EH (cell line): ENCODE measurements at places on chromosomes 16 and 17.

DNA sequence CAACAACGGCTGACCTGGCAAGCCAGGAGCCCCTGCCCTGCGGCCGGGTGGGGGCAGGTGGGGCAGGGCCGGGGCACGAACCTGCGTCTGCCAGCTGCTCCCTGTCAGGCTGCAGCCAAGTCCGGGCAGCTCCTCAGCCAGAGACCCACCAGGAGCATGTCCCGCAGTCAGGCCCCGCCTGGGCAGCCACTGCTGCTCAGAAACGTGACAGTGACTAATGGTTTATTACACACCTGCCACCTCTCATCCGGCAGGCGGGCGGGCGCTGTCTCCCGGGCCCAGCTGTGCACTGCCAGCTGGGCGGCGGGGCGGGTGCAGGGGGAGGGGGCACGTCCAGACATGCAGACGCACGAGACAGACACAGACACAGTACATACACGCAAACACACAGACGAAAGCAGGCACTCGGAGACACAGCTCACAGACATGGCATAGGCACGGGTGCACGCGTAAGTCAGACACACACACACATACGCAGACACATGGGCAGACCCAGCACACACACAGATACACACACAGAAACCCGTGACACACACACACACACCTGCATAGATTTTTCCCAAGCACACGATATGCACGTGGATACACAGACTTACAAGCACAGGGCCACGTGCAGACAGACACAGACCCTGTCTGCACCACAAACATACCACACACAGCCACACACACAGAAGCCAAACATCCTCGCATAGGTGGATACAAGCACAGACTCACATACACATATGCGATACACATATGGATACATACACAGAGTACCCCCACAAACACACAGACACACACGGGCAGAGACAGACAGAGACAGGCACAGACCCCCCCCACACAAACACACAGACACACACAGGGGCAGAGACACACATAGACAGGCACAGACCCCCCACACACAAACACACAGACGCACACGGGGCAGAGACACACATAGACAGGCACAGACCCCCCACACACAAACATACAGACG is 248.3 kb upstream of the CIBAR2 start:
- no peak for DNase-seq

- DNase-seq: peak; percentile 70
Observed at GRCh38 chr16:72590151-72590937, 418.4 kb upstream of the PMFBP1 start.

DNA sequence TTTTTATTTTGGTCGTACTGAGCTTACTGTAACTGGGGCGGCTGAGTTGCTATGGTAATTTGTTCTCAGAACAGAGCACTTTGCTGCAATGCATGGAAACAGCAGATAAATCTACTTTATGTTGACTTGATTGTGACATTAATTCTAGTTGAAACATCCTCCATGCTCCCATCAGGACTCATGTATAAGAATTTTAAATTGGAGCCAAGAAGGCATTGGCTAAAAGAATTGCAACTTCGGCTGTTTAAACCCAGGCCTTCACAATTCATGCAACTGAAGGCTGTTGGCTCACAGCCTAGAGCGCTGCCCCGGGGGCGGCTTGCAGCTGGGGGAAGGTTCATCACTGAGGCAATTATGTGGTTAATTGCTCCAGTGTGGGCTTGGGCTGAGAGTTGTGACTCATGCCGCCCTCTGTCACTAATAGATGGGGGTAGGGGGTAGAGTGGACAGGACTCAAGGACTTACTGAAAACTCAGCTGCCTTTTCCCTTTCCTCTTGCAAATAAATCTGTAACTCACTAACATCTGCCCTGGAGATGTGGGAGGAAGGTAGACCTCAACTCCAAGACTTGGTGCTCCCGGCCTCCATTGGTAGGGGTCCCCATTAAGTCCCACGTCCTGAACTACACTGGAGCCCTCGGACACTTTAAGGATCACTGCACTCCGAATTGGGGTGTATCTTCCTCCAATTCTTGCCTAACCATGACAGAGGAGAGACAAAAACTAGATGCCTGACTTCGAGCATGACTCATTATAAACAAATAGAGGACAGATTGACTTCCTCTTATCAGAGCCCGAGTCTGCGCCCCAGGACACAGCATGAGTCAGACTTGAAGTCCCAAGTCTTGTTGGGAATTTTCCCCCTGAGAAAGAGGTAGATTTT is 37.5 kb downstream of the ERCC4 start:
- peak; percentile 97 for DNase-seq

- no peak for DNase-seq
Observed at GRCh38 chr16:89013111-89013510, 36.1 kb upstream of the CBFA2T3 start.

DNA sequence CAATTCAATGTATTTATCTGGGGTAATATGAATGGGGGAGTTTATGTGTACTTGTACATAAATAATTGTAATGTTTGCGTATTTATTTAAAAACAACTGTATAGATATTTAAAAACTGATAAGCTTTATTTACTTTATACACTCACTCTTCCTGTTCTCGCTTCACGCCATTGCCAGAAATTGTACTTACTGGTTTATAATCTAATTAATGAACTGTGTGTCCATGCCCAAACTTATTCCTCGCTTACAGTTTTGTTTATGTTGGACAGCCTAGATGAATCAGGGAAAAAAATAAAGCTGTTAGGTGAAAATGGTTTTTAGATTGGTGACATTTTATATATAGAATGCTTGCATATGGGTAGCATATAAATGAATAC is 30.8 kb downstream of the AATF start:
- DNase-seq: no peak

DNA sequence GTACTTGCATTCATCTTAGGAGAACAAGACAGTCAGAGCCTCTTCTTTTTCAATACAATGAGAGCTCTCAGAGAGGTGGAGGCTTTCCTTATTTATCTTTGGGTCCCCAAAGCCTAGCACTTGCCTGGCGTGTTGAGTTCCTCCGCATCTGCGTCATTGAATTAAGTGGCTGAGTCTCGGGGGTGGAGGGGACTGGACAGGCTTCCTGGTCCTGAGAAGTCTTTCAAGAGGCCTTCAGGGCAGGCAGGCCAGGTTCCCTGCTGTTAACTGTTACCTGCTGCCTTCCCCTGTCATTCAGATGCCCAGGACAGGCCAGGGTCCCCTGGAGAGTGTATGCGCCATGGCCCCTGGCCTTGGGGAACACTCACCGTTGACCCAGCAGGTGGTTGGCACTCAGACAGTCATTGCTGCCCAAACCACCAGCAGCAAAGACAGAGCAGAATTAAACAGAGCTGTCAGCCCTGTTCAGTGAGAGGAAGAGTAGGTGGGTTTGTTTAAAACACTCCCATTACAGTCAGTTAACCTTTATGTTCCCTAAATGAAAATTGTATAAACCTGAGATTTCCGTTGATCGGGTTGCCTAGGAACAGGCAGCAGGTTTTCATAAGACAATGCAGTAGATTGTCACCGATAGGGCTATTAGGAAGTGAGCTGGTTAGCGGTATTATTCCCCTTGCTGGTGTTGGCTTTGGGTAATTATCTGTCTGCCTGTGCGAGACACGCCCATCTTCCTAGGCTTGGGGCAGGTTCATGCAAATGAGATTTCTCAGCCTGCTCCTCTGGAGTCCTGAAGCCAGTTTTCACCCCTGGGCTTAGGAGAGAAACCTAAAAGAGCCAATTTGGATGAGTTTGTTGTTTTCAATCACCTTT is 132.7 kb downstream of the CCDC182 start:
- no peak for DNase-seq

DNA sequence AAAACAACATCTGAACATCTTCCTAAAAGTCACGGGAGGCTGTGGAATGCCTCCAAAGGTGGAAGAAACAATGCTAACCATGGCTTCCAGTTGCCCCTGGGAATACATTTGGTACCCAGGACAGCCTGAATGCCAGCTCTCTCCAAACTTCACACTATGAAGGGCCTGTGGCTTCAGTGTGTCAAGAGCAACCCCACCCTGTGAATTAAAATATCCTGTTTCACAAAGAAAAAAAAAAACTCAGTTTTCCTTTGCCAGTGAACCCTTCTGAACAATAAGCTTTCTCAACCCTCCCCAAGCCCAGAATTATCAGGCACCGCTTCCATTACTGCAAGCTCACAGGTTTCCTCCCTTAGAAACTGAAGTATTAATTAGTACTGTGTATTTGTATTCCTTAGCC is 69.8 kb downstream of the SLC39A11 start:
- no peak for DNase-seq

GRCh38 chr16:28823291-28823872 is 583 bp downstream of the ATXN2L start:
- DNase-seq: no peak

DNA sequence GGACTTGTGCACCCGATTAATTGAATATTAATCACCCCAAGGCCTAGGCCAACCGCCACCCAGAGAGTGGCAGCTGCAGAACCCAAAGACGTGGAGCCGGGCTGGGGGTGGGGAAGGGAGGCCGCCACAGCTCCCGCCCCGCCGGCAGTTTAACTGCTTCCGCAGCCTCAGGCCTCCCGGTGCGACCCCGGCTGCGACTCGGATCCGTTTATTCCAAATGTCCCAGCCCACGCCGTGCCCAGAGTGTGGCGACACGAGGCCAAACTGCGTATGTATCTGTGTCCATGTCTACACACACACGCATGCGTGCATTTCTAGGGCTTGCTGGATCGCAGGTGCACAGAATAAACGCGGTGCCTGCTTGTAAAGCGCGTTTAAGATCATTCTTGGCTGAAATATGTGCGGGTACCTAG is 802 bp upstream of the TOB1 start:
- no peak for DNase-seq

GRCh38 chr16:49067776-49068175 is 213.9 kb downstream of the CBLN1 start:
- no peak for DNase-seq

- DNase-seq: no peak
Observed at GRCh38 chr16:680625-680945, 375 bp downstream of the STUB1 start.

- DNase-seq: no peak
Observed at GRCh38 chr16:53693320-53693719, 10.3 kb downstream of the RPGRIP1L start.

DNA sequence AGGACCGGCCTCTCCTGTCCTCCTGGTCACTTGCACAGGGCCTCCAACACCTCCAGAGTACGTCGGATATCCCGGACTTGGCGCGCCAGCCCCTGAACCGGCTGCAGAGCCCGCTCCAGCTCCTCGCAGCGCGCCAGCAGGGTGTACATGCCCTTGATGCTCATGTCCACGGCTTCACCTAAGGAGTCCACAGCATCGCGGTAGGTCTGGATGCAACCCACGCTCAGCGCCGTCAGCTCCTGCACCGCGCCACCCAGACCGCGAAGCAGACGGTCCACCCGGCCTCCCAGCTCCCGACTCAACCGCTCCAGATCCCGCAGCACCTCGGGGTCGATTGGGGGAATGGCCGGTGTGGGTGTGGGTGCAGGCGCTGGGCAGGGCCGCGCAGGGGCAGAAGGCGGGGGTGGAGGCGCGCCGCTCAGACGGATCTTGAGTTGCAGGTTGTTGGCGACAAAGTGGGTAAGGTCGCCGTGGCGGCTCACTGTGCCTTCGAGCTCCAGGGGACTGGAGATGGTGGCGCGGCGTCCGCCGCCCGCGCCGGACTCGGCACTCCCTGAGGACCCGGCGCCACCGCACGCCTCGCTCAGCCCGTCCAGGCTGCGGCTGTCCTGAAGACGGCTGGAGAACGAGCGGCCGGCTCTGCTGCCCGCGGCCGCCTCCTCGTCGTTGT is 804 bp downstream of the BORCS6 start:
- peak; percentile 26 for DNase-seq

DNA sequence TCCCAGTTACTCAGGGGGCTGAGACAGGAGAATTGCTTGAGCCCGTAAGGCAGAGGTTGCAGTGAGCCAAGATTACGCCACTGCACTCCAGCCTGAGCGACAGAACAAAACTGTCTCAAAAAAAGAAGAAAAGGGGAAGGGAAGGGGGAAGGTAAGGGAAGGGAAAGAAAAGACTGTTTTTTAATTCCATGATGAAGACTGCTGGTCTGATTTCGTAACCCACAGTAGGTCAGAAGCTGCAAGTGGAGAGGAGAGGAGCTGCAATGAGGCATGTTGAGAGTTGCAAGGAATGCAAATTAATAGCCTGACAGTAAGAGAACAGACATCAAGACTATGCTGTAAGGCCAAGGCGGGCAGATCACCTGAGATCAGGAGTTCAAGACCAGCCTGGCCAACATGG is 33.3 kb downstream of the HELZ start:
- peak; percentile 64 for DNase-seq

DNA sequence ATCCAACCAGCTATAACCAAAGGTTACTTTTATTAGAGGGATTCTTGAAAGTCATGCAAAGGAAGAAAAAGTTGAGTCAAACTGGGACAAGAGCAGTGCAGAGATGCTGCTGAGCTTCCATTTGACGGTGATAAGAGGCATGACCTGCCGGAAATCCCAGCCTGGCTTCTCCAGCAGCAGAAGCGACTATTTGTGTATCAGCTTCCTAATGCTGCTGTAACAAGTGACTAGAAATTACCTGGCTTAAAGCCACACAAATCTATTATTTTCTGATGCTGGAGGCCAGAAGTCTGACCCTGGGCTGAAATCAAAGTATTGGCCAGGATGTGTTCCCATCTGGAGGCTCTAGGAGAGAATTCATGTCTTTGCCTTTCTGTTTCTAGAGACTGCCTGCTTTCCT is 41.6 kb upstream of the CPPED1 start:
- no peak for DNase-seq

GRCh38 chr16:76899767-76900166 is 291.2 kb upstream of the MON1B start:
- DNase-seq: no peak

GRCh38 chr16:84648595-84649510 is 542 bp downstream of the KLHL36 start:
- DNase-seq: peak; percentile 15

DNA sequence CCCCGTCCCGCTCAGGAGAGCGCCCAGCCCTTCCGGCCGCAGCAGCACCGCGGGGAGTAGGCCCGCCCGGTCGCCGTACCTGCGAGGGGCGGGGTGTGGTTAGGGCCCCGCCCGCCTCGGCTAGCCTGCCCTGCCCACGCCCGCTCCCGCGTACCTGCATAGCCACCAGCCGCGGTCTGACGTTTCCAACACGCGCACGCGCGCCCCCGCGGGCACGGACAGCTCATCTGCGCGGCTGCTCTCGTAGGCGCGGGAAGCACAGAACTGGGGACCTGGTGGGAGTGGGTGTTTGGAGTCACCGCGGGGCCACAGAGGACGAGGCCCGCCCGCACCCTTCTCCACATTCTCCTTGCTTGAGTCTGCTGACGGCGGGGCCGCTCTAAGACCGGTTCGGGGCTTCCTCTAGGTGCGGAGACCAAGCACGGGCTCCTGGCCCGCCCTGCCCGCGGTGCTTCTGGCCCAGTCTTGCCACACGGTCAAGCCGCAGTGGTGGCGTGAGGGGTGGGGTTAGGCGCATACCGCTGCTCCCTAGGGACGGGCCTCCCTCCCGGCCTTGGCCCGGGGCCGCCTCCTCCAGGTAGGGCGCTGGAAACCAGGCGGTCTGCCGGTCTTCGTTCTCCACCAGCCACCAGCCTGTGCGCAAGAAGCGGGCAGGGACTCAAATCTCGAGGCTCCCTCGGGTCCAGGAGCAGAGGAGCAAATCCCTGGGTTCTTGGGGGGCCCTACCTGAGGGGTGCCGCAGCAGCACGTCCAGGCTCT is 1.8 kb downstream of the NOXO1 start:
- DNase-seq: no peak
